Stimulated activated CD4-positive, alpha-beta T cell treated with anti-CD3 and anti-CD28 coated beads, Interleukin-12 subunit alpha, Interleukin-12 subunit beta, amount 100 ng/mL, for 24 hours (primary cell): ENCODE measurements at places on chromosomes 11 and 22.

GRCh38 chr11:128388206-128388815 lies 199.0 kb downstream of the ETS1 start:
- no peak for DNase-seq

DNA sequence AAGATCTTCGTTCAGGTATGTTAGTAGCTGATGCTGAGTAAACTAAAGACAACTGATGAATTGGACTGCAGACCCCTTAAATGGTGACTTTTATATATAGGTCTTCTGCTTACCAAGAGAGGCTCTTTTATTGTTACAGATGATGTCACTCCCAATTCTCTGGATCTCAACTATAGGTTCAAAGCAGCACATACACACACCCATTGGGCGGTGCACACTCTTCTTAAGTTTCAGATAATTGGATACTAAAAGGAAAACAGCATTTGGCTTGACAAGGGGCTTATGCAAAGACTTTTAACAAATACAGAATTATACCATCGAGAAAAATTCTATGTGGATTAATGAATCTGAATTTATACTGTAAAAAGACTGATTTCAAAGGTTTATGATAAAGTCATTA lies at the start of gene PTH:
Gene PTH (minus strand): TSS at position 69 of the 400 bp plus-strand sequence. CDS start 3,142 bp downstream, outside the sequence.
- no peak for DNase-seq

- DNase-seq, result no peak
These were observed 20.0 kb upstream of the TOP3B start for GRCh38 chr22:22002526-22003055.

DNA sequence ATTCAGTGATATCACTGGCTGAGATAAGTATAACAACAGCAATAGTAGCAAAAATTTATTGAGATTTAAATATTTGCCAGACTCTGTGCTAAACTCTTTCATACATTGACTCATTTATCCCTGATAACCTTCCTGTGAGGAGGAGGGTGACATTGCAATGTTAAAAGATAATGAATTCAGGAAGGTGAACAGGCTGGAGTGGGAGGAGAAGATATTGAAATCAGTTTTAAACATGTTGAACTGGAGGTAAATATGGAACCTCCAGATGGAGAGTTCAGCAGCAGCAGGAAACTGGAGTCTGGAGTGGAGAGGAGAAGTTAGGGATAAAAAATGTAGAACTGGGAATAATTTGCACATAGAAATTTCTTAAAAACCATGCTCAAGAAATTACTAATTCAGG lies 142.0 kb upstream of the FAT3 start:
- no peak for DNase-seq

- peak; percentile 43 for DNase-seq
These were observed 43.9 kb downstream of the BIRC2 start for GRCh38 chr11:102390667-102391465.
